ENCODE measurements at places on chromosomes 5 and 9.

DNA sequence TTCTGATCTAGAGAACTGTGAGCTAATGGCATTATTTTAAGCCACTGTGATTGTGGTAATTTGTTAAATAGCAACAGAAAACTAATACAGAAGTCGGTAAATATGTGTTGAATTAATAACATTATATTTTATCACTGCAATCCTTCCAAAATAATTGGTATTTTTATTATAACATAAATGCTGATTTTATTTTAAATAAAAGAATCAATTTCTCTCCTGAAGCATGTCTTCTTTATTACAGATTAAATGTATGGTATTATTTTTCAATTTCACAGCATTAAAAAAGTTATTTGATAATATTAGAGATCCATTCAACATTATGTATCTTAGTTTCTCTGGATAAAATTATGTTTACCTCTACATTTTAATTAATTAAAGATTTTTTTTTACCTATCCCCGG, 165.5 kb upstream of the EDIL3 start:
- DNase-seq = no peak

GRCh38 chr5:38854907-38855306, 9.1 kb downstream of the OSMR start:
- DNase-seq = no peak

GRCh38 chr5:59275170-59275509, 618.4 kb downstream of the PDE4D start:
- no peak for DNase-seq

DNA sequence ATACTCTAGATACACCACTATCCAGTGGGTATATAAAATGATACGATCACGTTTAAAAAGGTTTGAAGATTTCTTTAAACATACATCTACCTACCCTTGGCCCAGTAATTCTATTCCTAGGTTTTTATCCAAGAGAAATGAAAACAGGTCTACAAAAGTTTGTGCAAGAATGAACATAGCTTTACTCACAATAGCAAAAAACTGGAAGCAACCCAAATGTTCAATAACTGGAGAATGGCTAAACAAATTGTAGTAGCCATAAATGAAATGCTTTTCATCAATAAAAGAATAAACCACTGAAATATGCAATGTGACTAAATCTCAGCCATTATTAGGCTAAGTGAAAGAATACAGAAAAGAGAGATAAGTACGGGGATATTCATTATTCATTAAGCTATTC, 438.9 kb downstream of the ARHGEF28 start:
- DNase-seq = no peak

DNA sequence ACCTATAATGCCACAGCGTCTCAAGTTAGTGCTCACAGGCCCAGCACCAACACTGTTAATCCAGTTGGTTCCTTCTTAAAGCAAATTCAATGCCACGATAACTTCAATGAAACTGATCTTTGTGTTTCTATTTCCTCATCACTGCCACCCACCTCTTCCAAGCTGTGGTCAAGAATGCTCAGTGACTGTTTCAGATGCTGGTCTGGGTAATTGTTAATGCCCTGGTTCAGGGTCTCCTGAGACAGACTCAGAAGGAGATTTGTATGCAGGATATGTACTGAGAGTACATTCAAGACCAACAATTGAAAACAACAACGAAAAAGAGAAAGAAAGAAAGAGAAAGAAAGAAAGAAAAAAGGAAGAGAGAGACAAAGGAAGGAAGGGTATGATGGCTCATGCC, 505.3 kb downstream of the TLE4 start:
- no peak for DNase-seq

DNA sequence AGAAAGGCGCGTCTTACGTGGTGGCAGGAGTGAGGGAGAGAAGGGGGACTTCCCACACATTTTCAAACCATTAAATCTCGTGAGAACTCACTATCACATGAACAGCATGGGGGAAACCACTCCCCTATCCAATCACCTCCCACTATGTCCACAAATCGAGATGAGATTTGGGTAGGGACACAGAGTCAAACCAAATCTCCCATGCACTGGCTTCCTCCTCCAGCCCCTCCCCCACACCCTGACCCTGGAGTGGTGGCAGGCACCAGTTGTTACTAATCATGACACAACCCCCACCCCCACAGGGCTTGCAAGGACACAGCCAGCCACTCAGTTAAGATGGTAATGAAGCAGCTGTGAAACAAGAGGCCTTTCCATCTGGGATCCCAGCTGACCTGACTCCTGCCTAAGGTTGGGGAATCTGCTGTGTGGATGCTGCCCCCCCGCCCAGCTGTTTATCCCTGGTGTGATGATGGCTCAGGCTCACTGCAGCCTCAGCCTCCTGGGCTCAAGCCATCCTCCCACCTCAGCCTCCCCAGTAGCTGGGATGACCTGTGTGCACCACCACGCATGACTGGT, 57.1 kb upstream of the FUBP3 start:
- no peak for DNase-seq

DNA sequence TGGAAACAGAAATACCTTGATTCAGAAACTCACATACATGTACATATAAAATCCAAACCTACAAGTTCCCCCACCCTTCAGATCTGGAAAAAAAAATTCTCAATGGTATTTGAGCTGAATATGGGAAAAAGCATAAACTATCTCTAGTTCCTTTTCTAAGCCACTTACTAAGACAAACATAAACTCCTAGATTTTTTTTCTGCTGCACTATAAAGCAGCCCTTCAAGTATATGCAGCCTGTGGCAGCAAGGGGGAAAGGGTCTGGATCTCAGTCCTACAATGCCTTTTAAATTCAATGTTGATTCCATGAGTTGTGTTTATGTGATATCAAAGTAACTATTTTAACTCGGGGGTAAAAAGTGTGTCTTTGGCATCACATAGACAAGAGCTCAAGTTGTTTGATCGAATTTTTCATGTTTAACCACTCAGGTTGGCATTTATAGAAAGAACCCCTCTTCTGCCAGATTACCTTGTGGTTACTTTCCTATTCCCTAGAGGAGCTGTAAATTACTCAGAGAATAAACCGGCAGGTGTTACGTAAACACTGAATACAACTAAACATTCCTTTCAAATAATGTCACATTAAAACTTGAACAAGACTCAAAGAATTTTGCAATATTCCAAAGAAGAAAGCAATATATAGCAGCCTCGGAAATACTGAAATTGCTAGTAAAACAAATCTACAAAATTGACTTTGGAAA, 91.8 kb upstream of the FER start:
- no peak for DNase-seq

DNA sequence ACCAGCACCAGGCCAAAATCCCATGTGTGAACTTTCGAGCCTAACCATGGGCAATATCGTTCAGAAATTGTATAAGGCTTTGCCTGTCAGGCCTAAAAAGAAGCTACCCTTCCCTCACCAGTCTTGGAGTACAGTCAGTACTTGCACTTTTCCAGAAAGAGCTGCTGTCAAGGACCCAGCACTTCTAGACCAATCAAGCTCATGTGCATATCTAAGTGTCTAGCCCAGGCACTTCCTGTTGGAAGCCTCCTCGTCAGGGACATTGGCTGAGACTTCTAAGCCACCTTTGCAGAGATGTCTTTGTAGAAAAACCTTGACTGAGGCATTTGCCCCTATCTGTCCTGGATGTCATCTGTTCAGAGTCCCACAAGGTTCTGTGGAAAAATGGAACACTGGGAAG, 1930.5 kb downstream of the EFNA5 start:
- no peak for DNase-seq

DNA sequence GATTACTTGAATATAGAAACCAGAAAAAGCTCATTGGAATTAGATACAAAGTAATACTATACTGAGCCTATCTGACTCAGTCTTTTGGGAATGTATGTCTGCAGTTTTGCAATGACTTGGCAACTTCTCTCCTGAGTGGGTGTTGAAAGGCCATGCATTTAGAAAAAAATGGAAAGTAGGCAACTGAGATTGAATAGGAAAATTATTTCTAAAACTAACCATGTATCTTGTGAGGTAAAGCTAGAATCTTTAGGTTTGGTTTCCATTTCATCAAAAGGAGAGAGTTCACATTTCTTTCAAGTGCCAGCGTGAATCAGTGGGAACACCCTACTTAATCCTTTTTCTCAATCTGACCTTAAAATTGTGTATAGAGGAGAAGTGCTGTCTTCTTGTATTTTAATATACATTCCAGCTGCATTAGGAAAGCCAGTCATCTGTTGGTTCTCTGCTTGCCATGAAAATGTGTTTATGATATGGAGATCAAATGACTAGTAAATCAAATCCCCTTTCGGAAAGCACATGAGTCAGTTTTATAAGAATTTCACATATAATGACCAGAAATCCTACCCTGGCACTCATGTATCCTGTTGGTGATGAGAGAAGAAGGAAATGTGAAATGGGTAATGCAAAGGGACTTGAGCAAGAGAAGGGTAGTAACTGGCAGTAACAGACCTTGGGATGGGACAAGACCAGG, 30.4 kb downstream of the NFX1 start:
- DNase-seq = no peak

DNA sequence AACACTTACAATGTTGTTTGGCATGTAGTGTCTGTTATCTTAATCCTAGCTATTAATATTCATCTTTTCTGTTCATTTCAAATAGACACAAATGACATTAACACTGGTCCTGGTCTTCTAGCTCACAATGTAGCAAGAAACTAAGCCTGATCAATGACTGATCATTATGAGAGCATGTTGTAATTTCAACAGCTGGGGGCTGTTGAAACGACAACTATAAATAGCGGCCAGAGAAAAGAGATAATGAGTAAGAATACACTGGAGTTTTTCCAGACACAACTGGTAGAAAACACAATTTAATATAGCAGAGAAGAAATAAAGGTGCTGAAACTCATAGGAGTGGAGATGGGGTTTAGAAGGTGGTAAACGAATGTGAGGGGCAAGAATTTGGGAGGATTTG, 89.2 kb downstream of the HTR4 start:
- DNase-seq = no peak
